ENCODE measurements at places on chromosomes 12 and 14. TPM values are rescaled to one million over a fixed set of nuclear protein-coding genes. Genes with fewer than 3 reads are reported as not detected.
A peak's percentile ranks its signal among the peaks of the same experiment; 100 is the strongest.

DNA sequence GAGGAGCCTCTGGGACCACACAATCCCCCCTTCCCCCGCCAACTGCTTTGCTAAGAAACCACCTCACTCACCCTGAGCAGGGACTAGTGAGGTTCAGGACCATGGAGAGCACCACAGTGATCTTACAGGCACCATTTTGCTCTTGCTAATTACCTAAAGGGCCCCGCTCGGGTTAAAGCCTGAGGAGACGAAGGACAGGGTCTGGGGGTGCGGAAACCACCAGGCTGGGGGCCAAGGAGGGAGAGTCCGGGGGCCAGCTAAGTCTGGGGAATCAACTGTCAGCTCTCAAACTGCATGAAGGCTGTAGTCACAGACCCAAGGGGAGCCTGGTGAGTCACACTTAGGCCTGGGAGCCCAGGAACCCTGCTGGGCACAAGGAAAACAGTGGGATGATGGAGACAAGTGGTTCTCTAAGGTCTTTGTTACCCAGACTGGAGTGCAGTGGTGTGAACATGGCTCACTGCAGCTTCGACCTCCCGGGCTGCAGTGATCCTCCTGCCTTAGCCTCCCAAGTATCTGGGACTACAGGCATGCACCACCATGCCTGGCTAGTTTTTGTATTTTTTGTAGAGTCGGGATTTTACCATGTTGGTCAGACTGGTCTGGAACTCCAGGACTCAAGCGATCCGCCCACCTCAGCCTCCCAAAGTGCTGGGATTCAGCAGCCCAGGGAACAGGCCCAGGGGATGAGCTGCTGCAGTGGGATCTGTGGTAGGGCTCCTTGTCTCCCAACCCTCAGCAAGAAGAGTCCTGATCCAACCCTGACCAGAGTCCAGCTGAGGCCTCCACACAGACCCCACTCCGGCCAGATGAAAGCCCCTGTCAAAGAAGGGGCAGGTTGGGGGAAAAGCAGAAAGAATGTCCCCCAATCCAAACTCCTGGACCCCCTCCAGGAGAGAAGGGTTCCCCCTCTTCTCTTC, 98.8 kb downstream of the CALM1 start:
- DNase-seq = peak; percentile 55

DNA sequence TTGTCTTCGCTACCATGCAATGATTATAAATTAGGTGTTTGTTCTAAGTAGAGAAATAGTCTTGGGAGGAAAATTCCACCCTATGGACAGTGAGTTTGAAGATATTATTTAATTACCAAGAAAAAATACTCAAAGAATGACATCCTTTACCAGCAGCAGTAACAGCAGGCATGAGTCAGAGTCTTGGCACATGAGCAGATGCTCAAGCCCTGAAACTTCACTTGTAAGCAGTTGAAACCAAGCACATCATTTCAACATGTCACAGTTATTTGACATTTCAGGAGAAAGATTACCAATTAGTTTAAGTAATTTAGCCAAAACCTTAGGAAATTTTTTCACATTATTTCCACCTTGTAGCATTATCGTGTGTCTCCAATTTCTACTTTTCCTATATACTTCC, 99.2 kb downstream of the C12orf50 start:
- no peak for DNase-seq

GRCh38 chr12:47366157-47366556, 286.4 kb upstream of the AMIGO2 start:
- DNase-seq = no peak

Gene CLEC4C
- not detected for total RNA-seq

Data from mesenteric fat pad (tissue), 1 donor.